Pulmonary artery endothelial cell (primary cell): ENCODE measurements at places on chromosomes 2 and 18.

GRCh38 chr18:30277676-30278075, 764.9 kb downstream of the DSC3 start:
- no peak for DNase-seq

- no peak for DNase-seq
Measured at GRCh38 chr2:69997015-69997830, 35.8 kb upstream of the ASPRV1 start.

- DNase-seq, result no peak
Measured at GRCh38 chr18:5618047-5618688, 74.4 kb upstream of the EPB41L3 start.

DNA sequence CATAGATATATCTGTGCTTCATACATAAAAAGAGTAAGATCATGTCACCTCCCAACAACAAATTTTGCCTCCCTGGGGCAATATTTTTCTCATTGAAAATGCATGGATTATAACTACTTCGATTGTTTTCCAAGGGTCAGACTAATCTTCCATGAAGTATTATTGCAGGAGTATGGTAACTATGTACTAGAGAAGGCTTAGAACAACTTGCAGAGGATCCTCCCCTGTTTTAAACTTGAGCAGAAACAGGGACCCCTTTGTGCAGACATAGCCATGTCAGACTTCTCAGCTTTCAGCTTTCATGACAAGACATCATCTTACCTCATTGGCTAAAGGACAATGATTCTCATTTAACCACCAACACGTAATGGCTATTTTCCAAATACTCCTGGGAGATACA, 13.2 kb upstream of the RAB27B start:
- DNase-seq, result no peak

DNA sequence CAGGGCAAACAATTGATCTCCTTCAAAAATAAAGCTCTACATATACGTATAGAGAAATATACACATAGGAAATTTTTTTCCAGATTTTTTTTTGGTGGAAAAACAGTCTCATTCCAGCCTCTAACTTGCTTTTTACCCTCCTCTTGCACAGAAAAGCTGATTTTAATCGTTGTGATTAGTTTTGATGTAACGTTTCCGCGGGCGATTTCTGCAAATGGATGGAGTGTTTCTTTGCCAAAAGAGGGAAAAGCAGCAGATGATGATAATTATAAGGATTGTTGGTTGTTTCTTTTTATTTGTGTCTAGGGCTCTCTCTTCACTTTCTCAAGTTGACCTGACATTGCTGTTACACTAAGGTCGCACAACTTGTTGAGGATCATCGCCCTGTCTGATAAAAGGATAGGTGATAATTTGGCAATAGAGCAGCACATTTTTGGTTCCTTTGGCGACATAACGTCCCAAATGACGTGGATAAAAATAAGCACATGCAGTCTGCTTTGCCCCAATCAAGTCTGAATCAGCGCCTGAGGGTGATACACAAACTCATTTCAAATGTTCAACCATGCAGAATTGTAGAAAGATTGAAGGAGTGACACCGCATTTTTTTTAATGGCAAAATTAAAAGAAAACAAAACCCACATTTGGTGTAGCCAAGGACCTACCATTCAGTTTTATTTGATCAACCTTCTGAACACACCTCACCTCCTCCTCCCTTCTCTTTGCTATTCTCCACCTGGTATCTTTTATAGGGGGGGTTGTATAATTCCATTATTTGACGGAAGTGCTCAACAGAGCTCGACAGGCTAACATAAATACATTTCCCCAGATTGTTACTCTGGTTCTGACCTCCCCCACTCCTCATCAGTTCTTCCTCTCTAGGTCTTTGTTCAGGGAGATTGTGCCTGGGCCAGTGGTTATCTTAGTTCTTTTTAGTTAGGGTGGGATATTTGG, 109.6 kb upstream of the KCTD1 start:
- DNase-seq, result no peak

DNA sequence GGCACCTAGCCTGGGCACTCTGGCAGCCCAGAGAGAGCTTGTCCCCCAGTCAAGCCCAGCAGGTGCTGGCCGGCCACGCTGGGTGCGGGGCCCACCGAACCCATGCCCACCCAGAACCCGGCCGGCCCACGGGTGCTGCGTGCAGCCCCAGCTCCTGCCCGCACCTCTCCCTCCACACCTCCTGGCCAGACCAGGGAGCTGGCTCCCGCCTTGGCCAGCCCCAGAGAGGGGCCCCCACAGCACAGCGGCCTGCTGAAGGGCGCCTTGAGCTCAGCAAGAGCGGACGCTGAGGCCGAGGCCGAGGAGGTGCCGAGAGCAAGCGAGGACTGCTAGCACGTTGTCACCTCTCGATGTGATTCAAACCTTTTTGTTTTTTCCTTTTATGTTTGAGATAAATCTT, 407.0 kb upstream of the KCNJ3 start:
- DNase-seq, result no peak

DNA sequence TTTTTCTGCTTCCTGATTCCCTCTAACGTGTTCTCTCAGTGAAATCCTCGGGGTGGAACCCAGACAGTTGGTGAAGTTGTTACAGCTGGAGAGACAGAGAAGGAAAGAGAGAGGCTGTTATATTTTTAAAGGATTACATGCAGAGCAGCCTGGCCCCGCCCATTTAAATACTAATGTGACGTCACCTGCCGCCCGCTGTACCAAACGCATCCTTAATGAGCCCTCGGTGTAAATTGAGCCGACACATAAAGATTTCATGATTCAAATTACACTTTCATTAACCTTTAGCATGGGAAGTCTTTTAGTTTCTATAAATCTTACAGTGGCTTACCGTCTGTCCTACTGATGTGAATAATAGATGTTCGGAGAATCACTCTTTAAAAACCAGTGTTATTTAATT, 164.0 kb upstream of the SIX3 start:
- no peak for DNase-seq

- no peak for DNase-seq
Measured at GRCh38 chr18:79489051-79489898, 93.5 kb downstream of the NFATC1 start.

DNA sequence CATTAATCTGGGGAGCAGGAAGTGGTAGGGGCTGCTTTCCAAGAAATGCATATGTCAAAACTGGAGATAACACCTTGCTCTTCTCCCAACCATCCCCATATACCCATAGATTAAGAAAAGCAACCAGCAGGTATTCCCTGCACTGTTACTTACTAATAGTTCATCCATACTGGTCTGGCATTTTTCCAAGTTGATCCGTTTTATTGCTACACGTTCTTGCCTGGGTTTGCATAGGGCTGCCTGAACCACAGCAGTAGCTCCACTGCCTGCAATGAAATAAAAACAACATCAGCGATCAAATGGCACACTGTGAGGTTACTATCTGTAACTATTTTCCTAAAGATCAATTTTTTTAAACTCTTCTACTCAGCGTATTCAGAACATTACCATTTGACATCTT, 65.6 kb downstream of the STK39 start:
- no peak for DNase-seq
